ENCODE measurements at places on chromosomes 6 and 20.

DNA sequence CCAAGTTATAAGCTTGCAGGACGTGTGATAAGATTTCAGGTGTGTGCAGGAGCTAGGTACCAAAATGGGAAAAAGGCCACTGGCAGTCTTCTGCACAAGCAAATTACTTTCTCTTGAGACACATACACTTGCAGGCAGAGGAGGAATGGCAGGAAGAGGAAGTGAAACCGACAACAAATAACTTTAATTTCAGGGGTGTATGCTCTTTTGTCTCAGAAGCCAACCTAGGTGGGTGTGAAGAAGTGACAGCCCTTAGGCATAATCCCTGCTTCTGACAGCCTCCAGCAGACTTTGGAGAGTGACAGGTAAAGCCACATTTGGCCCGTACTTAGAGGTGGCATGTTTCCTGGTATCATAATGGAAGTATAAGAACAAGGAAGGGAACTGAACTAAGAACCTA lies 118.8 kb upstream of the TRAF3IP2 start:
- no peak for DNase-seq

DNA sequence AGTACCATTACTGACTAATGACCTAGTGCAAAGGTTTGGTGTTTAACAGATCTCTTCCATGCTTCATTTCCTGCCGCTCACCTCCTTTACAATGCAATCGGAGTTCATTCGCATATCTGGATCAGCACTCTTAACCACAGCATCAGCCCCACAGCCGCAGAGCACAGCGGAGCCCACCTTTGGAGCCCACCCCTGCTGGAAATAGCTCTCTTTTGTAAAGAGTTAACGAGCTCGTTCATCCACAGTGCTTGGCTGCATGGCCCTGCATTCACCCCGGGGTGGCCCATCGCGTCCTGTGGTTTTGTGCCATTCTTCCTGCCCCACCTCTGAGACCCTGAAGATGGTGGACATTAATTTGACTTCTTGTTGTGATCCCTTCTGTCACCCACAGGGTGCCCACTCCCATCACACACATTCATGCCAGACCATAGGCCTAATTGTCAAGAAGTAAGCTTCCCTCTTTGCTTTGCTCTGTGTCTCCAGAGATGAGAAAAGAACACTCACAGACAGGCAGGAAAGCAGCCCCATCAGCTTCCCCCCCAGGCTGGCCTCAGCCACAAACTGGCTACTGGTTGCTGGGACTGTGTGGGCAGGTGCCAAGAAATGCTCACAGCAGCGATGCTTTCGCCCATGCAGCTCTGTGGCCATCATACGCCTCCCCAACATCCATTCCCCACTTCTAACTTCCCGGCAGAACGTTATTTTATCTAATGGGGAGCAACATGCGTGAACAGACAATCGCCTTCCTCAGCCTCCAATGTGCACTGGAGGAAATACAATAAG lies 167.0 kb downstream of the LRFN2 start:
- DNase-seq = no peak

- no peak for DNase-seq
These were observed 112.6 kb downstream of the PLCB1 start for GRCh38 chr20:8244637-8245036.

DNA sequence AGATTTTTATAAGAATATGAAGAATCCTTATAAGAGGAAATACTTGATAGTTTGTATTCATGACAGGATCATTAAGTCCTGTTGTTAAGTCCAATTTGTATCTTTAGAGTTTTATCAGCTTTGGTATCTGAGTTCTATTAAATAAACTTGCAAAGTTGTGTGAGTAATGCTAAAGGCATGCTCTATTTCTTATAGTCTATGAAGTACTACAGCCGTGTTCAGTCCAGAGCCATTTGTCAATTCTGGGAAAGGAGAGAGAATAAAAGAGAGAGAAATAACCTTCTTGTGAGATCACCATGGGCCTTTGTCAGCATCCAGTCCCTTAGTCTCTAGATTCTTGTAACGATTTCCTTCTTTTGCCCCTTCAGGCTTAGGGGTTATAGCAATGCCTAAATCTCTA lies 181.2 kb upstream of the POU3F2 start:
- no peak for DNase-seq

GRCh38 chr6:85537055-85537494 lies 56.6 kb downstream of the SNX14 start:
- no peak for DNase-seq

- DNase-seq = no peak
These were observed 59.4 kb downstream of the ADGRF5 start for GRCh38 chr6:46862381-46862780.

Data from epithelial cell of proximal tubule (primary cell).